ENCODE measurements at places on chromosomes 2 and 18.

GRCh38 chr2:105361102-105361889 lies 24.0 kb downstream of the C2orf49 start:
- peak; percentile 10 for DNase-seq

DNA sequence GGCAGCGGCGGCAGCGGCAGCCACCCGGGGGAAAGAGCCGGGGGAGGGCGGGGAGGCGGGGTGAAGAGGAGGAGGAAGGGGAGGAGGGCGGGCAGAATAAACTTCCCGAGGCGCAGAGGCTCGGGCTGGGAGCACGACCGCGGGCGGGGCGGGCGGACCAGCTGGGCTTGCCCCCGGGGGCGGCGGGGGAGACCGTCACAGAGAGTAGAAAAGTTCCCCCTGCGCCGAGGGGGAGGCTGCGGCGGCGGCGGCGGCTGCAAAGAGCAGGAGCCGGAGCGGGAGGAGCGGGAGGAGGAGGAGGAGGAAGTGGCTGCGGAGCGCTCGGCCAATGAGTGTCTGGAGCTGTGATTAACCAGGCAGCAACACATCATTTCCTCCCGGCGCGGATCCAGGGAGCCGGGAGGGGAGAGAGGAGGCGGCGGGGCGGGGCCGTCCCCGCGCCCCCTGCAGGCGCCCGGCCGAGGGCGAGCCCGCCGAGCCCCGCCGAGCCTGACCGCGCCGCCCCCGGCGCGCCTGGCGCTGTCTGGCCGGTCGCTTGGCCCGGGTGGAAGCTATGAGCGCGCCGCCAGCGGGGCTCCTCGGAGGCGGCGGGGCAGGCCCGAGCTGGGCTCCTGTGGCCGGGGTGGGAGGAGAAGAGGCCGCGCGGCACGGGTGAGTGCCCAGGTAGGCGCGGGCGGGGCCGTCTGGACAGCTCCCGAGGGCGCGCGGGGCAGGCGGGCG lies at the start of gene ACVR1:
Gene ACVR1 (minus strand): TSS at position 265 of the 720 bp plus-strand sequence. CDS start 76,837 bp downstream, outside the sequence.
- DNase-seq, result peak; percentile 70

DNA sequence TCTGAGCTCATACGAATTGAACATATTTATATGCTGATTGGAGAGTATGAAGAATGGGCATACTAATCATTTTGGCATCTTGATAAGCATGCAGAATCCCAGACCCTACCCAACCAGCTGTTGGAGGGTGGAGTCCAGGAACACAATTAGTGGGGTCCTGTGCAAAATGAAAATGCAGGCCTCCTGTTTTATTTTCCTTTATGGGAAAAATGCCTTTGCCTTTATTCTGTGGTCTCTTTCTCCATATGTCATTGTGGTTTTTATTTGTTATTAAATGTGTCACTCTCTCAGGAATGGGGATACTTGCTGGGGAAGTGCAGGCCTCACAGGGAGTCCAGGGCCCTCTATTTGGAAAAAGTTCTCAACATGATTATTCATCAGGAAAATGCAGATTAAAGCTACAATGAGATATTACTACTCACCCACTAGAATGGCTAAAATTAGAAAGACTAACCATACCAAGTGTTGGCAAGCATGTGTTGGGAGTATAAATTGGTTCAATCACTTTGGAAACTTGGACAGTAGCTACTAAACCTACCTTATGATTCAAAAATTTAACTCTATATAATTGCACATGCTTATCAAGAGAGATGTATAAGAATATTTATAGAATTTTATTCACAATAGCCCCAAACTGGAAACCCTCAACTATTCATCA lies 223.1 kb upstream of the FBXO11 start:
- DNase-seq, result no peak

DNA sequence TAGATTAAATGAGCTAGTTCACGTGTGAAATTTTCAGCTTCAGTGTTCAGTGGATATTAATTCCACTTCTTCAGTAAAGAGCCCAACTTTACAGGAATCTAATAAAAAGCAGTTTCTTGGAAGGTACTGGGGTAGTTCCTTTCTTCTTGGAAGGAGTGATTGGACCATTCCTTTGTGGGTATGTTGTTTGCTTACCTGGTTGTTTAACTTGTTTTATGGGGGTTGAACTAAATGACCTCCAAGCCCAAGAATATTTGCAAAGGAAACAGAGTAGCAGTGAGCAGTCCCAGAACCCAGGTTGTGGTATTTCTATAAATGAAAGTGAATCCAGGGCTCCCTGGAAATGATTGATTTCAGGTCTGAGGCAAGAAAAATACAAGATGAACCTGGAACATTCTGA lies 31.4 kb downstream of the KCNJ13 start:
- DNase-seq, result no peak

- no peak for DNase-seq
Measured at GRCh38 chr18:22451796-22452195, 34.1 kb upstream of the CTAGE1 start.

DNA sequence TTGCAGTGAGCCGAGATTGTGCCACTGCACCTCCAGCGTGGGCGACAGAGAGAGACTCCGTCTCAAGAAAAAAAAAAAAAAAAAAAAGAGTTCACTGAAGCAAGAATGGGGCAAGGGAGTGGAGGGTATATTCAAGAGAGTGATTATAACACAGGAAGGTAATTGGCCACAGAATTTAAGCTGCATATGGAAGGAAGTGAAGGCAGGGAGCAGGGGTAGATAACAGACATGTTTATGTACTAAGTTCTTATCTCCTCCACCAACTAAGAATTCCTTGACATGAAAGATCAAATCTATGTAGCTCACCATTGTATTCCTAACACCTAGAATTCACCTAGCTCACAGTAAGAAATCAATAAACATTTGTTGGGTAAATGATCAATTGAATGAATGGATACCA lies 37.3 kb downstream of the GKN2 start:
- no peak for DNase-seq

- DNase-seq, result no peak
Measured at GRCh38 chr2:1527153-1527992, 114.1 kb downstream of the TPO start.

DNA sequence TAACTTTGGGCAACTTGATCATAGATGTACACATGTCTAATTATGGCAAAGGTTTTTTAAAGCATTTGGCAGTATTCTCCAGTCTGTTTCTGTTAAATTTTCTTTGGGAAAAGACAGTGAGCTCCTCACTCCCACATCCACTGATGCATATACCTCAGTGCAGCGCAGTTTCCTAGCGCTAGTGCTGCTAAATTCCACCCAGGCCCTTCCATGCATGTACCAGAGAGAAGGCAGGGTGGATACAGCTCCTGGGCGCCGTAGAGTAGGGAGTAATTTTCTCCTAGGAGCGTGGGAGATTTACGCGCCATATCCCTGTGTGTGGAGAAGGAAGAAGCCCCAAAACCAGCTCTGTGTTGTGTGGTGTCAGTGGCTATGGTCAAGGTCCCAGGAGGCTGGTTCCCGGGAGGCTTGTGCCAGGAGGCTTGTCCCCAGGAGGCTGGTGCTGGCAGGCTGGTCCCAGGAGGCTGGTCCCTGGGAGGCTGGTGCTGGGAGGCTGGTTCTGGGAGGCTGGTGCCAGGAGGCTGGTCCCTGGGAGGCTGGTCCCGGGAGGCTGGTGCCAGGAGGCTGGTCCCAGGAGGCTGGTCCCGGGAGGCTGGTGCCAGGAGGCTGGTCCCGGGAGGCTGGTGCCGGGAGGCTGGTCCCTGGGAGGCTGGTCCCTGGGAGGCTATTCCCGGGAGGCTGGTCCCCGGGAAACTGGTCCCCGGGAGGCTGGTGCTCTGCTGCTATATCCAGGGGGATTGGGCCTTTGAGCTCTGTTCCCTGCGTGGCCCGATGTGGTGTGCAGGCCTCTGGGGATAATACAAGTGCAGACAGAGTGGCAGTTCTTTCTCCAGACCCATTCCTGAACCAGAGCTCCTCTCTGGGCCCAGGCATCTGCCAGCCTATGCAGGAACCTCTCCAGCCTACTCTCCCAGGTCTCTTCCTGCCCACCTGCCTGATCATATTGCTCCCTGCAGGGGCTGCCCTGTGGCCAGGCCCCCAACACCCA lies 161.2 kb downstream of the SEPTIN10 start:
- no peak for DNase-seq

- DNase-seq, result no peak
Measured at GRCh38 chr18:34321066-34321465, 96.4 kb upstream of the NOL4 start.

DNA sequence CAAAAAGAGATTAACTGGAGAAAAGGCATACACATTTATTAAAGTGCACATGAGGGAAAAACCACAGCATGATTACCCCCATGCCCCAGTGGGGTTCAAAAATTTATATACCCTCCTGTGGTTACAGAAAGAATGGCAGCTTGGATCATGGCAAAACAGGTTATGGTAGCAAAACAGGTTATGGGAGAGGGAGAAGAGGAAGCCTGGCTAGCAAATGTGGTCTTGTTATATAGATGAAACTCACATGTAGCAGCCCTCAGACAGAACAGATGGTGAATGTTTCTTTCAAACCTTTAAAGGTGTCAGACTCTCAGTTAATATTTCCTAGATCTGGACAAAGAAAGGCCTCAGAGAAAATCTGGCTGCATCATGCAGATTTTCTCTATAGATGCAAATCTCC lies 178.2 kb upstream of the ZC3H15 start:
- DNase-seq, result no peak

DNA sequence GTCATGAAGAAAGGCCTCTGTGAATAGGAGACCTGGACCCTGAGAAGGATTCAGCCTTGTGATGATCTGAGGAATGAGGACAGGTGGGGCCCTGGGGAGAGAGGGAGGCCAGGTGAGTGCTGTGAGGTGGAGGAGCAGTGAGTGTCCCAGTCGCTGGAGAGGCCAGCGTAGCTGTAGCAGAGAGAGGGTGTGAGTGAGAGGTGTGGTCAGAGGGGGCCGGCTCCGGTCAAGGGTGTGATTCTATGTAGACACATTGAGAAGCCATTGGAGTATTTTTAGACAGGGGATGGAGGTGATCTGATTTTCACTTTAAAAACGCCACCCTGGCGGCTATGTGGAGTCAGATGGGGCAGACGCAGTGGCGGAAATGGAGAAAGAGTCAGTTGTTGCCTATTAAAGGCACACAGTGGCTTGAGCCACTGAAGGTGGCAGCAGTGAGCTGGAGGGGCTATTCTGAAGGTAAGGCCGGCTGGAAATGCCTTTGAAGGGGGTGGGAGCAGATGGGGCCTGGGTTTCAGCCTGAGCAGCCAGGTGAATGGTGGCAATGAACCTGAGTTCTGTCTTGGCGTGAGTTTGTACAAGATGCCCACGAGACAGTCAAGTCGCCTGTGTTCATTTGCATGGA lies 55.6 kb downstream of the GREB1 start:
- DNase-seq, result no peak

- DNase-seq, result no peak
Measured at GRCh38 chr2:128286905-128287779, 31.5 kb downstream of the HS6ST1 start.

- DNase-seq, result no peak
Measured at GRCh38 chr2:105739426-105739825, 5.3 kb upstream of the NCK2 start.

GRCh38 chr2:75710220-75710576 lies 517 bp downstream of the GCFC2 start:
- no peak for DNase-seq

DNA sequence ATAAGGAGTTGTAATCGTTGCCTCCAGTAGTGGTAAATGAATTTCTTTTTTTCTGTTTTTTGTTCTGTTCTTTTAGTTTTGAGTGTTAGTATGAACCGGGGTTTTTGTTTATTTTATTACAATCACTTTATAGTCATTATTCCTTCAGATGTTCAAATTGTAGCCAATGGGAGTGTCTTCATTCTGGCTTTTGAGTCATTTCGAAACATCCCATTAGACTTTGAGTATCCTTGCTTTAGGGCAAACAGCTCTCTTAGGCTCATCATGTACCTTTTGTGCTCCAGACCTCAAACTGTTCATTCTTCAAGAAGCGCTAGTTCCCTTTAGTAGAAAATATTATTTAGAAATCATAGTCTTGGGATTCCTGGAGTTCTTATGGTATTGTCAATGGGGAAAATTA lies 54.2 kb upstream of the PAX3 start:
- no peak for DNase-seq

DNA sequence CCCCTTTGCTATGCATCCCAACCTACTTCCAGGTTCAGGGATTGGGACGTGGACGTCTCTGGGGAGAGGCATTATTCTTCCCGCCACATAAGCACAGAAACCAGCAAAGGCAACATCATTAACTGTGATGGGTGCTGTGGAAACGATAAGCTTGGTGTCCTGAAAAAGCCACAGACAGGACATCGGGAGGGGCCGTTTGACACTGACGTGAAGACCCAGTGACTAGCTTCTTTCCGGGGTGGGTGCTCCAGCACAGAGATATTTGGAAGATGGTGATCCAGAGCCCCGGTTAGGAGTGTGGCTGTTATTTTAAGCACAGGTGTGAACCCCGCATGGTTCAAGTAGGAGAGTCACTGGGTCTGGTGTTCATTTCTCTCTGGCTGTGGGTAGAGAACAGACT lies 163.8 kb upstream of the HDAC4 start:
- no peak for DNase-seq

DNA sequence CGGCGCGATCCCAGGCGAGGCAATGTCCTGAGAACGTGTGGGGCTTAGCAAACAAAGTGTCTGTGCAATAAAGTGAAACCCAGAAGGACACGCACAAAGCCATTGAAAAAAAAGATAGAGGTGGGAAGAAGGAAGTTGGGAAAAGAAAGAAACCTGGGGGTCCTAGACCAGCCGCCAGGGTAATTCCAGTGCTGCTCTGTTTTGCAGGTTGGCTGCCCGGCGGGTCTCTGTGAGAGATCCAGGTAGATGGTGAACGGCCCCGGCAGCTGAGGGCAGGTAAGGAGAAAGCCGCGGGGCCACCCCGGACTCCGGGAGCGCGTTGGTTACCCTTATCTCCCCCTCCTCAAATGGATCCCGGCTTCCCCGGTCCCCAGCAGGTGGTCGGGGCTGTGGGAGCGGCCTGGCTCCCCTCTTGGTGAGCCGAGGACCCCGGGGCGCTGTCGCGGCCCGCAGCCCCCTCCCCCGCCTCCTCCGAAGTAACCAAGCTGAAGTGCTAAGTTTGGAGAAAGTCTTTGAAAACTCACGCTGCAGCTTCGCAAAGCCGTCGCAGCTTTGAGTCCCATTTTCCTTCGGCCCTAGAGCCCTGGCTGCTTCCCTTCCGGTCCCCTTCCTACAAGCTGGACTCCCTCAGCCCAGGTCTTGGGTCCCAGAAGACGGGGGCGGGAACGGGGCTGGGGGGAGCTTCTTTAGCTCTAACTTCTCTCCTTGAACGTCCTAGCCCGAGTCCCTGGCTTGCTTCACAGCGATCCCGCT lies 588 bp downstream of the OTX1 start:
- DNase-seq, result no peak

- no peak for DNase-seq
Measured at GRCh38 chr2:190627448-190628412, 21.2 kb upstream of the NAB1 start.

- DNase-seq, result no peak
Measured at GRCh38 chr2:191631754-191632153, 46.2 kb upstream of the NABP1 start.
